Central memory CD8-positive, alpha-beta T cell (primary cell): ENCODE measurements at places on chromosomes 7 and 10.

- H3K36me3 ChIP-seq: no peaks in the 10 kb centered on the region
- no peak for DNase-seq
- no peaks in the 10 kb centered on the region for H3K4me1 ChIP-seq
- no peak overlapping the region for H3K4me3 ChIP-seq
These were observed 1.1 kb upstream of the RGR start for GRCh38 chr10:84243759-84244158.

DNA sequence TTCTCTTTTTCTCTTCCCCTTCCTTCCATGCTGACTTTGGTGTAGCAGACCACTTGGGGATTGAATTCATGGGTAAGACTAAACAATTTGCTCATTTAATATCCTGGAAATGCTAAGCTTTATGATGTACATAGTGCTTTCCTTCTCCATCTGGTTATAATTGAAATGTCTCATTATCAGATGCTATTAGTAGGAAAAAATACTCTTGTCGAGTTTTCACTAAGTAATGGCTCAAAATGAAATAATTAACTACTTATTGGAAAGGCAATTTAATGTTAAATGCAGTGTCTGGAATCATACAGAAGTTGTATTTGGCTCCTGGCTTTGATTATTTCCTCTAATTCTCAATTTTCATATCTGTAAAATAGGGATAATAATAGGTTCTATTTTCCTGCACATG lies 990.4 kb downstream of the NRG3 start:
- no peaks in the 10 kb centered on the region for H3K27me3 ChIP-seq
- H3K27ac ChIP-seq: no peak overlapping the region
- no peaks in the 10 kb centered on the region for H3K36me3 ChIP-seq
- H3K4me1 ChIP-seq: no peaks in the 10 kb centered on the region
- no peak overlapping the region for H3K4me3 ChIP-seq

DNA sequence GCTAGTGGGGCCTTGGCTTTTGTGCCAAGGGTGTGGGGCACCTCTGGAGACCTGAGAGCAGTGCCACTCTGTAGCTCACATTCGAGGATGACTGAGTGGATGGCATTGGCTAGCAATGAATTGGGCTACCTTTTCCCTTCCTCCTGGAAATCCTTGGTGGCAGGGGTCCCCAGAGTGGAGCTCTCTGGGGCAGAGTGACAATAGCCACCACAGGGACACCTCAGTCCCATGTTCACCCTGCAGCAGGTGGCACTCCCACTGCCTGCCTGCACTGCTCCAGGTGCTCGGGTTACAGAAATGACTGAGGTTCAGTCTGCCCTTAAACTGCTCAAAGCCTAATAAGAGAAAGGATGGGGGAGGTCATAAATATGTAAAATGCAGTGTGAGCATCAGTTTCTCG lies 17.8 kb downstream of the BTBD16 start:
- no peaks in the 10 kb centered on the region for H3K36me3 ChIP-seq
- H3K27ac ChIP-seq: no peak overlapping the region
- H3K4me1 ChIP-seq: peaks cover 5% of the 10 kb centered on the region
- H3K4me3 ChIP-seq: no peak overlapping the region

DNA sequence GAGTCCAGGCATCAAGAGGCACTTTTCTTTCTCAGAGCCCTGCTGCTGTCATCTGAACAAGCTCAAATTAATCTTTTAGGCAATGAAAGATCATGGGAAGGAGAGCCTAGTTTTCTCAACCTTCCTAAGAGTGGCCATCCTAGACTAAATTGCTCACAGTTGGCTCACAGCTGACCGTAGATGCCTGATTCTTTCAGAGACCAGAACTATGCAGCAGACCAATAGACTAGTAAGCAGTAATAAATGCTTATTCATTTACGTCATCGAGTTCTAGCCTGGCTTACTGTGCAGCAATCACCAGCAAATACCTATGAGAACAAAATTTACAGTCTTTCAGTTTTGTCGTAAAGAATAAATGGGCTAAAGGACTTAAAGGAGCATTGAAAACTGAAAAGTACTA lies 602.9 kb upstream of the GHITM start:
- H3K27ac ChIP-seq: no peak overlapping the region
- H3K36me3 ChIP-seq: no peaks in the 10 kb centered on the region
- H3K4me3 ChIP-seq: no peak overlapping the region
- DNase-seq: no peak

GRCh38 chr7:132906193-132906835 lies 175.6 kb downstream of the CHCHD3 start:
- H3K4me1 ChIP-seq: peaks cover 25% of the 10 kb centered on the region
- no peak for DNase-seq
- peak overlapping the region; percentile 19 for H3K27ac ChIP-seq
- H3K4me3 ChIP-seq: no peak overlapping the region
- no peaks in the 10 kb centered on the region for H3K27me3 ChIP-seq

- no peak for DNase-seq
- H3K4me1 ChIP-seq: no peaks in the 10 kb centered on the region
- H3K36me3 ChIP-seq: no peaks in the 10 kb centered on the region
These were observed 154.9 kb downstream of the GLI3 start for GRCh38 chr7:42082144-42082543.

DNA sequence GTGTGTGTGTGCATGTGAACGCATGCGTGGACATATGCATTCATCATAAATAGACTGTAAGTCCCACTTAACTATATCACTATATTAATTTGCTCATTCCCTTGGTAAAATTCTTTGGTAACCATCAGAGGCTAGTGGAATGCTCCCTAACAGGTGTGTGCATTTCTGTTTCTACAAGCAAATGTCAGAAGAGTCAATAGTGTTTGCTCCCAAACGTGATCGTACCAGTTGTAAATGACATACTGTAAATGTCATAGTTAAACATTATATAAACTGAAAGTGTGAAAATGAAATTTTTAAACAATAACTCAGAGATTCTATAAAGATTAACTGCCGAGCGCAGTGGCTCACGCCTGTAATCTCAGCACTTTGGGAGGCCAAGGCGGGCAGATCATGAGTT lies 94.6 kb downstream of the ANLN start:
- no peak for DNase-seq
- peaks cover 5% of the 10 kb centered on the region for H3K4me1 ChIP-seq
- H3K4me3 ChIP-seq: no peak overlapping the region
- no peak overlapping the region for H3K27ac ChIP-seq

DNA sequence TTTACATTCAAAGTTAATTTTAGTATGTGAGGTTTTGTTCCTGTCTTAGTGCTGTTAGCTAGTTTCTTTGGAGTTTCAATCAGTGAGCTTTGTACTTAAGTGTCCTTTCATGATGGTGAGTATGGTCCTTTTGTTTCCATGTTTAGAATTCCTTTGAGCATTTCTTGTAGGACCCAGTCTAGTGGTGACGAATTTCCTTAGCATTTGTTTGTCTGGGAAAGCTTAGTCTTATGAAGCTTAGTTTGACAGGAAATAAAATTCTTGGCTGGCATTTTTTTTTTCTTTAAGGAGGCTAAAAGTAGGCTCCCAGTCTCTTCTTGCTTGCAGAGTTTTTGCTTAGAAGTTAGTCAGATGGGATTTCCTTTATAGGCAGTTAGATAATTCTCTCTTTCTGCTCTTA lies 209.2 kb upstream of the SEMA3C start:
- H3K27ac ChIP-seq: no peak overlapping the region
- H3K4me1 ChIP-seq: no peaks in the 10 kb centered on the region
- no peaks in the 10 kb centered on the region for H3K36me3 ChIP-seq
- H3K27me3 ChIP-seq: no peaks in the 10 kb centered on the region
- no peak overlapping the region for H3K4me3 ChIP-seq

DNA sequence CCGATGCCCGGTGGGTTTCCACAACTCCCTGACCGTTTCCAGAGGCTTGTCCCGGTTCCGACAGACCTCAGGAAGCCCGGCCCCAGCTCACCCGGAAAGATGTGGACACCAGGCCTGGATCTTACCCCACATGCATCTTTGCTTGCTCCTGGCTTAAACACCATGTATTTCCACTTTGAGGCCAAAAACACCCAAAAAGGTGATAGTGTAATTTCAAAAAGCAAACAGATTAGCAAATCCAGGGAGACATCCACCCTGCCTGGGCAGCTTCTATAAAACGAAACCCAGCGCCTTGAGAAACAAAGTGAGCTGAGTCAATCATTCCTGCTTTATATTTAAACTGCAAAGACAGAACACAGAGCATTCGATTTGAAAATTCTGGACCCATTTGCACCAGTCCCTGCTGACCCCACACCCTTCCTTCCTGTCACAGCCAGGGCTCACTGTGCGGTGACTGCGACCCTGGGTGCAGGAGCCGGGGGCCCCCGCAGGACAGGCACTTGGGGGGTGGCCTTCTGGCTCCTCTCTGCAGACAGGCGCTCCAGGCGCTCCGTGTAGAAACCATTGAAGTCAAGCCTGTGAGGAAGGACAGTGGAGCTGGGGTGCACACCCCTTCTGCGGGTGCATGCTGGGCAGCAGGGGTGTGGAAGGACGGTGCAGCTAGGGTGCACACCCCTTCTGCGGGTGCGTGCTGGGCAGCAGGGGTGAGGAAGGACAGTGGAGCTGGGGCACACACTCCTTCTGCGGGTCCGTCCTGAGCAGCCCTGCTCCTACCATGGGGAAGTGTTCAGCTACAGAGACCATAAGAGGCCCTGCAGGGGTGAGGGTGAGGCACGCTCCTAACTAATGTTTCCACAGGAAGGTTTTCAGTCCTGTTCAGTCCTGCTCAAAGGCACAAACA lies 2.9 kb upstream of the ADAM8 start:
- no peaks in the 10 kb centered on the region for H3K27me3 ChIP-seq
- H3K36me3 ChIP-seq: peaks cover 43% of the 10 kb centered on the region
- DNase-seq: no peak
- peak overlapping the region; percentile 97 for H3K27ac ChIP-seq
- H3K4me3 ChIP-seq: no peak overlapping the region
- H3K4me1 ChIP-seq: peaks cover 36% of the 10 kb centered on the region

DNA sequence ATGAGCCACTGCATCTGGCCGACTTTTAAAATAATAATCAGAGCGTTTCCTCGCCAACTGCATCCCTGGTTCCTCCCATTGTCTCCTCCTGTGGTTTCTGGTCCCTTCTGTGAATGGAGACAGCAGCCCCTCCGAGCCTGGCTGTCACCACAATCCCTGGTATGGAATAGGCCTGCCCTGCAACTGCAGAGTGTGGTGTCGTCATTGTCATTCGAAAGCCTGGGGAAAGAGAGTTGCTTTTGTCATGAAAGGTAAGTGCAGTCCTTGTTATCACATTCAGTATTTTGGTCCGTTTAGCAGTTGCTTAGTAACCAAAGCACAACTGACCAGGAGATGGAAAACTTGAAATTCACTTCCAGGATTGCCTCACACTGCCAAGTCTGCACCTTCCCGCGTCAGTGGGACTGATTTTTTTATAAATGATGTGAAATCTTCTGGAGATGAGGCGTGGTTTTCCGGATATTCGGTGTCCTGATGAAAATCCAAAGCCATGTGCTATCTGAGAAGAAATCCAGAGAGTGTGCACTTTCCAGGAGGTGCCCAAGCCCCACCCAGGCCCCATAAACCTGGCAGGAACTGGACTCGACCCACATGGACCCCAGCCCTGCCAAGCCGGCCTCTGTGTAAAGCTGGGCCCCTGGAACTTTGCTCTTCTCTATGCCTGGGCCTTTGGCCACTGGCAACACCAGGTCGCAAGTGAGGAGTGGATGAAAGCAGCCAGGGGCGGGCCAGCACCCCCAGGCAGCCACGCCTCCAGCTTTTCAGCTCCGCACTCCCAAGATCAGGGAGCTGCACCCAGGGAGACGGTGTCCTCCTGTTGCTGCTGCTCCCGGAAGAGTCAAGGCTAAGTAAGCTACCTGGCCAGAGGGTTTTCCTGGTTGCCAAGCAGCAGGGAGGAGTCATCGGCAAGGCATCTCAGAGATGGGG lies 133.7 kb upstream of the SH2B2 start:
- DNase-seq: no peak
- H3K4me1 ChIP-seq: no peaks in the 10 kb centered on the region
- no peak overlapping the region for H3K4me3 ChIP-seq

DNA sequence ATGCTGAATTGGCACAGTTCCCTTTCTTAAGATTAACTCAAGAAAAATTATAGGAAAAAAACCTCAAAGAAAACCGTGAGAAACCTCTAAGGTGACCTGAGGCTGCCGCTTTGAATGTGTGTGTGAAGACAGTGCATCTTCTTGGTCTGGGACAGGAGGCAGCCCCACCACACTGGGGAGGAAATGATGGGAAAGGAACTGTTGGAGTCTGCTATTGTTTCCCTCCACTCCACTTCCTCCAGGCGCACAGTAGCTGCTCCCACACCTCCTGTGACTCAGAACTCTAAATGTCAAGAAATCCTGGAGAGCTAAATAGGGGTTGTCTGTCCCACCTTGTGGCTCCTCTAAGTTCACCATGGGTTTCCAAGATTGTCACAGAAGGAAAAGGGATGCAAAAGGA lies 179.4 kb downstream of the PDE1C start:
- H3K27ac ChIP-seq: no peak overlapping the region
- H3K36me3 ChIP-seq: no peaks in the 10 kb centered on the region
- DNase-seq: no peak
- no peaks in the 10 kb centered on the region for H3K27me3 ChIP-seq
- H3K4me1 ChIP-seq: no peaks in the 10 kb centered on the region

DNA sequence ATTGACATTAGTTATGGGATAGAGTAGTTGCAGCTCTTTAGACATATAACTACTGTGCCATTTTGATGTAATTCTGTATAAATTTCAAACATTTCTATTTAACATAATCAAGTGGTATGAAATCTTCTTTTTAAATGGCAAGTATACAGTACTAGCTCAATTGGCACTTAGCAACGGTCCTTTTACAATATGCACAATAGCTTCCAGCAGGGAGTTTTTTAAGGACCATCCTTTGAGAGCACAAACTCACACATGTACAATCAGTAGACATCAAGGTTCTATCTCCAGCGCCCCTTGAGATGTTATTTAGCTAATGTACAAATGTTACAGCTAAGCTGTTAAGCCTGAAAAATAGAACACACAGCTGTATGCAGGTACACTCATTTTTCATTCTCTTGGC lies 480.7 kb downstream of the TFEC start:
- H3K27ac ChIP-seq: no peak overlapping the region
- H3K4me1 ChIP-seq: no peaks in the 10 kb centered on the region
- no peaks in the 10 kb centered on the region for H3K36me3 ChIP-seq

DNA sequence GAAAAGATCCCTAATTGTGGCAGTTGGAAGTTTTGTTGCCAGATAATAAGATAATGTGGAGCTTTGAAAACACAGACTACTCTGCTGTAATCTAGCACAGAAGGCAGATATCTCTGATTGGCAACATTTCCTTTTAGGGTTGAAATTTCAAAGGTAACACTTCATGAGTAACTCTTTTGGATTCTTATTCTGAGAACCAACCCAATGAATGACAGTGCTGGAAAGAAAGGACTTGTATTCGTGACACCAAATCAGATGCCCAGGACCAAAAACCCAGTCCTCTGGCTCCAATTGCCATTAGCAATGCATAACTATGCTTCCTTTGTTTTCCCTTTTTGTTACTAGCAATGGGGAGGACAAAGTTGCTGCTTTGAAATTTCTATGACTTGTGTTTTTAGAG lies 41.0 kb upstream of the ELMO1 start:
- H3K4me3 ChIP-seq: no peak overlapping the region
- H3K36me3 ChIP-seq: no peaks in the 10 kb centered on the region
- H3K27ac ChIP-seq: no peak overlapping the region
- peaks cover 10% of the 10 kb centered on the region for H3K27me3 ChIP-seq

GRCh38 chr10:100183481-100183880 lies 2.3 kb downstream of the ERLIN1 start:
- H3K36me3 ChIP-seq: peaks cover 20% of the 10 kb centered on the region
- H3K4me1 ChIP-seq: peaks cover 63% of the 10 kb centered on the region
- H3K27me3 ChIP-seq: no peaks in the 10 kb centered on the region
- peak overlapping the region; percentile 48 for H3K27ac ChIP-seq
- DNase-seq: no peak
